ENCODE measurements at places on chromosomes 2 and 18. TPM values are rescaled to one million over a fixed set of nuclear protein-coding genes. Genes with fewer than 3 reads are reported as not detected.

DNA sequence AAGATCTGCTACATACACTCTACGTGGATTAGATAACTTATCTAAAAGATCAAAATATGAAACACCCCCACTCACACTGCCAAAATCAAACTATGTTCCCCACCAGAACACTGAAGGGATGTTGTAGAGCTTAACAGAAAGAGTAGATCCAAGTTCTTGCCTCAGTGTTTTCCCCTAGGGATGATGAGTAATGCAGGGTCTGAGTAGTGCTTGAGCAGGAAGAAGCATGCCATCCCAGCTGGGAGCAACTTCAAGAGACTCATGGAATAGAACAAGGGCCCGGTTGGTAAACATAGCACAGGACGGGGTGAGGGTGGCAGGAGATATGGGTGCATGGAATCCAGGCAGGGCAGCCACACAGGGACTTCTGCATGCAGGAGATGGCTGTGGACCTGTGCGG lies 74.3 kb downstream of the SNTG2 start:
- peak; percentile 26 for DNase-seq

- no peak for DNase-seq
Observed at GRCh38 chr2:195652911-195653310, 4.1 kb upstream of the SLC39A10 start.

DNA sequence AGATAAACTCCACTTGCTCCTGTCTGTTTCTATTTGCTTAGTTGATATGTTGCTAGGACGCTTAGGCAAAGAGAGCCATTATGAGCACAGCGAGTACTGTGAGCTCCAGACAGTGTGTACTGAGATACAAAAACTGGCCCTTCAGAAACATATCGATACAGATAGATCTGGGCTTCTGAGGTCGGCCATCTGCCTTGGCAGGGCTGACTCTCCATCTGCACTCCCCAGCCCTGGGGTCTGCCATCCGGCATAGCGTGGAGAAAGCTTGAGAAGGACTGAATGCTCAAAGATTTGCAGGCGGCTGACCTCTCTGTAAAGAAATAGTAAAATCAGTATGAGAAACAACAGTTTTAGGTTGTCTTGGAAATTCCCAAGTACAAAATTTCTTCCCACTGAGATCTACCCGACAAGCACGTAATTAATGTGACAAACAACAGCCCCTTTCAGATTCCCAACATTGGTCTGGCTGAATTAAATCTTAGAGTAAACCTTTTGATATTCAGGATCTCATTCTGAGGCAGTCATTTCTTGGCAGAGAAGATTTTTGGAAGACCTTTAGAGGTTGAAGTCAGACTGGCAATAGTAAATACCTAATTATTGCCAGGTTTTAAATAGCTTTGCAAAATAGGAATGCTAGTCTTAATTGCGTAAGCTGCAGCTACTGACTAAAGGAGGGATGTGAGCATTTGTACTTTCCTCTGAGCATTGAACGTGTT lies 127.4 kb downstream of the CHST9 start:
- DNase-seq: no peak

DNA sequence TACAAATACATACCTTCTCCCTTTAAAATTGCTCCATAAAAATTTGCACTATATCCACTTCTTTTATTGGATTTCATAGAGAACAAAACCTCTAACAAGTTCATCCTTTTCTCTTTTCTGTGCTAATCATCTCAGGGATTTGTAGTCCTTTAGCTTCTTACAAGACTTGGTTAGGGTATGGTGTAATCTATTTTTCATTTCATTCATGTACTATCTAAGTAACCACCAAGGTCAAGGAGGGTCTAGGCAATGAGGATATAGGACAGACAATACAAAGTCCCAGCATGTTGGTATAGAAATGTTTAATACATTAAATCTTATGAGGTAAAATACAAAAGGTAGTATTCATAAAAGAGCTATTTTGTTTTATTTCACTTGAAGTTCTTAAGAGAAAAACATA lies 17.5 kb downstream of the C2orf69 start:
- no peak for DNase-seq

- DNase-seq: no peak
Observed at GRCh38 chr2:110120171-110121051, 4.8 kb upstream of the MALL start.

DNA sequence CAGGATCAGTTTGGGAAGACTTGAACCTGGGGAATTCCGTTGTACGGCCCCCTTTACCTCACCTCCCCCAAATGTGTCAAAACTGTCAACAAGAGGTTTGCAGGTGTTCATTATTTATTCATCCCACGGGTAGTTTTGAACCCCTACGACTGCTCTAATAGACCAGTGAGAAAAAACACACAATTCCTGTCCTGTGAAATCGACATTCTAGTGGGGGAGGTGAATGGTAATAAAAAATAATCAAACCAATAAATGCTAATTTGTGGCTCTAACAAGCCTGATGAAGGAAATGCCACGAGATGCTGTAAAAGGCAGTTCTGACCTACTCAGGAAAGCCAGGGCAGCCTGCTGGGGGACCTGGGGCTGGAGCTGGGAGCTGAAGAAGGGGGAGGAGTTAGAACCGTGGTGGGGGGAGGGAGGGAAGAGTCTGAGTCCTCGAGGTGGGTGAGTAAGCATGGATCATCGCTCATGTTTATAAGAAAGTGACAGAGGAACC lies 463 bp upstream of the DNAJB2 start:
- DNase-seq: no peak

DNA sequence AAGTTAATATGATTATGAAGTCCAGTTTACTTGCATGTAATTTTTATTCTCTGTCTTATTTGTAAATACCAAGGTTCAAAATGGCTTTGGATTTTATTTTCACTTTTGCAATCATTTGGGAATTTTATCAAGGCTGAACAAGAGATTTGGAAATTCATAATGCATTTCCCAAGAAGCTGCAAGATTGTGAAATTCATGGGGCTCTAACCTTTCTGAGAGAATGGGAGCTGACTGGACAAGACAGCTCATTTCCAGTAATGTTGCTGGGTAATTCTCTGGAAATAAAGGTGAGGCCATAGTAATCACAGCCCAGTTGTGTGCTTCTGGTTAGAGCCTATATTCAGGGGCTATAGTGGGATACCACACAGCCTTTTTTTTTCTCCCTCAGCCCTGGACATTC lies 21.5 kb upstream of the NABP1 start:
- DNase-seq: peak; percentile 70

DNA sequence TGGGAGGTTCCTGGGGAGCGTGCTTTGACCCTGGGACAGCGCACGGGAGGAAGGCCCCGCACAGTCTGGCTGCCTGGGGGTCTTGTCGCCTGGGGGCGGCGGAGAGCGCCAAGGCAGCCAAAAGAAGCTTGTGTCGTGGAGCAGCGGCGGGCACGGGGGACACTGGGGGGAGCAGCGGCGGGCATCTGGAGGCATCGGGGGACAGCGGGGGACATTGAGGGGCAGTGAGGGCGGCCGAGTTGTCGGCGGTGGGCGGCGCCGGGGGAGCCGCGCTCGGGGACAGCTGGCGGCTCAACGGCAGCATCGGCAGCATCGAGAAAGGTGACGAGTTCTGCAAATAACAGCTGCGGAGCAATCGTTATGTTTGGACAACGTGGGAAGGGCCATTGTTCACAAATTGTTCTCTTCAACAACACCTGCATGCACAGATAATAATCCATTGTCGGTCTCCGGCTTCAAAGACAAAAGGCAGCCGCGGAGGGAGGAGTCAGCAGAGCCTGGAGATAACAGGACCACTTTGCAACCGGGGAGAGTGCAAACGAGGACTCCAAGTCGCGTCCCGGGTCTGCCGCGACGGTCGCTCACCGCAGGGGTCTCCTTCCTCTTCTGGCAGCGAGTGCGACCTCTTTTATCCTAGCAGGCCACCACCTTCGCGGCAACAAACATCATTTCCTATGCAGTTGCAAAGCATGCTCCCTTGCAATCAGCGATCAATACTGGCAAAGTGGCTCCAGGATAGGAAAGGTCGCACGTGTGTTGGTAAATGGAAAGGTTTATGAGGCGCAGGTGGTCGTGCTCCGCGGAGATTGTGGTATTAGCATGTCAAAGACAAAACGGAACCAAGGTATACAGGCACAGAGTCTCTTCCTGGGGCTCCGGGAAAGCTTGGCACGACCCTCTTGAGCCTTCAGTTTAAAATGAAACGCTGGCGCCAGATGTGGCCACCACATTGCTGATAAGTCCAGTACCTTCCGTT lies 132.3 kb upstream of the DLX2 start:
- DNase-seq: no peak

GRCh38 chr18:417495-417894 lies 83.0 kb downstream of the COLEC12 start:
- no peak for DNase-seq

GRCh38 chr2:217218269-217219163 lies 358.7 kb upstream of the TNP1 start:
- no peak for DNase-seq

ANKRD53 gene
- total RNA-seq: 0.24 TPM

Measured in foreskin keratinocyte (primary cell).